ENCODE measurements at places on chromosomes 6 and 20.
A peak's percentile ranks its signal among the peaks of the same experiment; 100 is the strongest.

DNA sequence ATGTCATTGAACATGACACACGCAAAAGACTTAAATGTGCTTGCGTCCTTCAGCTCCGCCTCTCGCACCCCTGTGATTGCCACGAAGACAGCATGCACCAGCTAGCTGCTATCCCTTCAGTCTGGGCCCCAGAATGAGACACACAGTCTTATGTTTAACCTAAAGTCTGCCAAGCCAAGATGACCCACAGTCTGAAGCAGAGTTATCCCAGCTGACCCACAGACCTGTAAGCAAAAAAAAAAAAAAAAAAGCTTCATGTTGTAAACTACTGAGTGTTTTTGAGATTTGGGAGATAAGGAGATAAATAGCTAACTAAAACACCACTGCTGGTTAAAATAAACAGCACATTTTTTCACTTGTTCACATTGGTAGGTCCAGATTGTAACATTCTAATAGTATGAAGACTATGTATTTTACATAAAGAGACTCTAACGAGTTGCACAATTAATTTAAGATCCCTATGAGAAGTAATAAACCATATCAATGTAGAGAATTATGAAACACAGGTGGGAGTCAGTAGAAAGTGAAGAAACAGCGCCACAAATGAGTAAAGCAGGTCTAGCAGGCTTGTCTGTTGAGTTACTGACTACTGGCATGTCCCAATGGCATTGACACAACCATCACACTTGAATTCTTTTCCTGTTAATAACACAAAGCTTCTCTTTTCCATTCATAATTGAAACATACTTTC lies 47.4 kb upstream of the CCDC28A start:
- no peak for DNase-seq

- no peak for DNase-seq
Measured at GRCh38 chr20:36624068-36624943, 18.7 kb downstream of the RAB5IF start.

- DNase-seq: no peak
Measured at GRCh38 chr6:34964564-34964963, 75.5 kb downstream of the ANKS1A start.

GRCh38 chr20:64115171-64115911 lies 8.0 kb upstream of the NPBWR2 start:
- DNase-seq: no peak

- no peak for DNase-seq
Measured at GRCh38 chr6:166027761-166028160, 139.9 kb downstream of the TBXT start.

DNA sequence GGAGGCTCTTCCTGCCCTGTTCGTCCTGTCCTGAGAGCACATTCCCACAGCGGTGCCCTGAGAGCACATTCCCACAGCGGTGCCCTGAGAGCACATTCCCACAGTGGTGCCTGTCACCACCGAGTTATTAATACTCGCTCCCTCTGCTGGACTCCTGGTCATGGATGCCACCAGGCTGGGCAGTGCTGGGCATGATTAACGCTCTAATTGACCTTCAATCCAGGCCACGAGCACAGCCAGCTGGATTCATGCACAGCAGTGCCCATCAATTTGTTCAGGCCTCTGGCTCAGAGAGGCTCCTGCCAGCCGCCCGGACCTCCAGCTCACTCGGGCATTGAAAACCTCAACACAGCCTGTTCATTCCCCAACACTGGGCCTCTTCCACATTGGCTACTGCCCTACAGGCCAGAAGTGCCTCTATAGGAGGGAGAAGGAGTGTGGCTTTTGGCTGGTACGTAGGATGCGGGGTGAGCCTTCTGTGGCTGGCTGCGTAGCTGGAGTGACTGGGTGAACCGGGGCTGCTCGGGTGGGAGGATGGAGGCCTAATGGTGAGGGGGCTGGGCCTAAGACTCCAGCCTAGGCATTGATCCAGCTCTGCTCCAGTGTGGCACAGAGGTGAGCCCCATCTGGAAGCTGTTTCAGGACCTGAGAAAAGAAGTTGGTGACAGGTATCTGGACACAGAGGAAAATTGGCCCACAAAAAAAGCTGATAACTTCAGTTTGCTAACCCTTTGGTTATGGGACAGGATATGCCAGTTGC lies 9.3 kb downstream of the IP6K3 start:
- DNase-seq: no peak

GRCh38 chr20:35306931-35307517 lies 14.8 kb upstream of the FAM83C start:
- no peak for DNase-seq

GRCh38 chr6:126170978-126171382 lies 168.9 kb upstream of the CENPW start:
- DNase-seq: peak; percentile 19

- DNase-seq: no peak
Measured at GRCh38 chr20:29689411-29690225, 1567.8 kb upstream of the DEFB115 start.

GRCh38 chr20:3909952-3910366 lies 20.8 kb downstream of the PANK2 start:
- DNase-seq: no peak

- DNase-seq: no peak
Measured at GRCh38 chr6:11876934-11877433, 98.4 kb upstream of the ADTRP start.

DNA sequence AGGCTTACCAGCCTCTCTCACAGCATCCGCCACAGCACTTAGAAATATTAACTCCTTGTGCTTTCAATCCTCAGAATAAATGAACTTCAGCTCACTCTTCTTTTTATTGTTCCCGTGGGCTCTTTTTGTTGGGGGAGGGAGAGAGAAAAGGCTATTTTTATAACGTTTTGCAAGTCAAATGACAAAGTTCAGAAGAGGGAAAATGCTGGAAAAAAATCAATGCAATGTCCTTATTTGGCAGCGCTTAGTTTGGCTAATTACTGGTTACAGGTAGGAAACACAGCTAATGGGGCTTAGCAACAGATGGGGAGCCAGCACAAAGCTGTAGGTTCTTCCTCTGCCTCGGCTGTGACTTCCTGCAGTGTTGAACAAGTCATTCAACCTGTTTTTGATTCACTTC lies 1067.0 kb upstream of the MAP3K7 start:
- DNase-seq: no peak

DNA sequence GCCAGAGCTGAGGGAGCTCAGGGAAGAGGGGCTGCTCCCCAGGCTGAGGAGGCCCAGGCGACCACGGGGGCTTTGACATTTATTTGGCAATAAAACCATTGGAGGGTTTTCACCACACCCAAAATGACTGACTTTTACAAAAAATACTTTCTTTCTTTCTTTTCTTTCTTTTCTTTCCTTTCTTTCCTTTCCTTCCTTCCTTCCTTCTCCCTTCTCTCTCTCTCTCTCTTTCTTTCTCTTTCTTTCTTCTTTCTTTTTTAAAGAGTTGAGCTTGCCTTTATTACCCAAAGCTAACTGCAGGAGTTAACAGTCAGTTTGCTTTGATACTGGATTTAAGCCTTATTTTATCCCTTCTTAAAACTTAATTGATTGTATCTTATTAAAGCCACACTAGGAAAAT lies 17.2 kb downstream of the SNX9 start:
- DNase-seq: no peak

- DNase-seq: no peak
Measured at GRCh38 chr6:137520520-137520919, 26.3 kb upstream of the OLIG3 start.

DNA sequence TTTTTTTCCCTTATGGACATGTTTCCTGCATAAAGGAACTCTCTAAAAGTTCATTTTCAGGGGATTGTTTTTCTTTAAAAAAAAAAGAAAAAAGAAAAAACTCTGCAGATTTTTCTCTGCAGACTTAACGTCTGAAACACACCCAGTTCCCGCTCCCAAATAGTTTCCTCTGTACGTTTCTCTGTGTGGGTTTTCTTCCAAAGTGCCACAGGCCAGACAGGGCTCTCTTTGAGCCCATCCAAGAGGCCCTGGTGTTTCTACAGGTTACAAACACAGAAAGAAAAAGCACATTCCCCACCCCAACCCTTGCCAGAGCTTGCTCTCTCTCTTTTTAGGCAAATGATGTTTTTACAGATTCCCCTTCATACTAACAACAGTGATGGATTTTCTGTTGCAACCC lies 258.6 kb downstream of the FNDC1 start:
- no peak for DNase-seq

- no peak for DNase-seq
Measured at GRCh38 chr6:136103763-136104311, 146.3 kb downstream of the MTFR2 start.

DNA sequence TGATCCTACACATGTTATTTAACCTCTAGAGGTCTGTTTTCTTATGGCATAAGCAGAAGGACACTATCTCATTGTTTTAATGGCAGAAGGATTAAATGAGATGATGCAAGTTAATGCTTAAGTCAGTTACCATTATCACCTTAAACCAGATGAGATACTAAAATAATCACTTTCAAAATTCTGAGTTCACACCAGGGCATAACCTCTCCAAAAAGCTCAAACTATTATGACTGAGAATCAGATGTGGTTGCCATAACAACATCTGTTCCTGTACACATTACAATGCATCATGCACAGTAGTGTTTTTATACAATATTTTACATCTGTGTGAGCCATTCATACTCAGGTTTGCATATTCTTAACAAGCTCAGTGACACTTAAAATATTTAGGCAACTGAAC lies 10.2 kb downstream of the ADNP start:
- no peak for DNase-seq

DNA sequence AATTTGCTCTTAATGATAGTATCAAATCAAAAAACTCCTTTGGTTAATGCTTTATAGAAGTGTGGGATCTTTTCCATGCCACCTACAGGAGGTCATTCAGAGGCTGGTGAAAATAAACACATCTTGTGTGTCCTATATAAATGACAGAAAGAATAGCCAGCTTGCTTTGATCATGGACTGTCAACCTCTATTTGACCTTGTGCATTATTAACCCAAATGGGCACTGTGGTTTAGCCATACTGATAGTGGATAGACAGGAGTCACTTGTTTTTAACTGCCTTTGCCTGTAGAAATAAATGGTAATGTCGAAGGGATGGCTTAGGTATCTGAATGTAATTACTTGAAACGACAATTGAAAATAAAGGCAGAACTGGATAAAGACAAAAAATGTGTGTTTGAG lies 123.8 kb downstream of the CDKAL1 start:
- DNase-seq: no peak

- DNase-seq: no peak
Measured at GRCh38 chr6:144955859-144956258, 670.7 kb downstream of the UTRN start.

- DNase-seq: no peak
Measured at GRCh38 chr6:12186528-12186927, 103.6 kb upstream of the EDN1 start.

GRCh38 chr6:30311101-30311500 lies 15.6 kb upstream of the TRIM39 start:
- DNase-seq: no peak

- no peak for DNase-seq
Measured at GRCh38 chr6:133257545-133258105, 16.5 kb downstream of the EYA4 start.

GRCh38 chr6:122800906-122801305 lies 11.8 kb downstream of the SMPDL3A start:
- no peak for DNase-seq

- DNase-seq: no peak
Measured at GRCh38 chr20:58073945-58074856, 154.3 kb downstream of the ANKRD60 start.

DNA sequence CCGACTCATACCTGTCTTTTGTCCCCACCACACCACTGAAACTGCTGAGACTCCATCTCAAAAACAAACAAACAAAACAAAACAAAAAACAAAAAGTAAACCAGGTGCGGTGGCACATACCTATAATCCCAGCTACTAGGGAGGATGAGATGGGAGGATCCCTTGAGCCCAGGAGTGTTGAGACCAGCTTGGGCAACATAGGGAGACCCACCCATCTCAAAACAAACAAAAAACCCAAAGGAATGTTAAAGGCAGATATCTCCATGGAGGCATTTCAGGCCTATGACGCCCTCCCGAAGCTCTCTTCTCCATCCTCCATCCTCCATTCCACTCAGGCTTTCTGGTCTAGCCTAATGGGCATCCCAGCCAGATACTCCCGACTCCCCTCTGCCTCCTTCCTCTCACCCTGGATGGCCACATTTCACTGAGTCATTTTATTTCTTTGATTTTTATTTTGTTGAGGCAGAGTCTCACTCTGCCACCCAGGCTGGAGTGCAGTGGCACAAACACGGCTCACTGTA lies 3.2 kb upstream of the SLC4A11 start:
- no peak for DNase-seq

DNA sequence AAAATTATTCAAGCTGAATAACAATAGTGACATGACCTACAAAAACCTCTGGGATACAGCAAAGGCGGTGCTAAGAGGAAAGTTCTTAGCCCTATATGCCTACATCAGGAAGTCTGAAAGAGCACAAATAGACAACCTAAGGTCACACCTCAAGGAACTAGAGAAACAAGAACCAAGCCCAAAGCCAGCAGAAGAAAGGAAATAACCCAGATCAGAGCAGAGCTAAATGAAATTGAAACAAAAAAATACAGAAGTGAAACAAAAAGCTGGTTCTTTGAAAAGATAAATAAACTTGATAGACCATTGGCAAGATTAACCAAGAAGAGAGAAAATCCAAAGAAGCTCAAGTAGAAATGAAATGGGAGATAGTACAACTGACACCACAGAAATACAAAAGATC lies 47.6 kb upstream of the NOTCH4 start:
- no peak for DNase-seq

- DNase-seq: no peak
Measured at GRCh38 chr6:106287215-106287614, 38.3 kb downstream of the ATG5 start.

GRCh38 chr6:34145161-34146020 lies 496 bp downstream of the GRM4 start:
- DNase-seq: no peak

DNA sequence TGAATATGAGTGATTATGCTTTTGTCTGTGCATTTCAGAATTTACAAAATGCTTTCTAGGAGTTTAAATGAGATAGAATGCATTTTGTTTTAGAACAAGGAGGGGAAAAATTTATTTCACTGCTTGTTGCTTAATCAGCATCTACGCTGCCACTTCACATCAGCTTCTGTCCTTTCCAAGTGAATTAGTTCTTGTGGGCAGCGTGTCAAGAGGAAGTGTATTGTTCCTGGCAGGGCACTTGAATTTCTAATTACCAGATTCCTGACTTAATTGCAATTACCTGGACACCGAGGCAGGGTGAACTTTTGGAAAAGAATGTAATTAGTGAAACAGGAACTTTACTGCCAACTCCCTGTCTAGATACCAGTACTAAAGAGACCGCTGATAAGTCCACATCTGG lies 263.5 kb downstream of the TMEM242 start:
- DNase-seq: no peak

- DNase-seq: no peak
Measured at GRCh38 chr6:22917344-22917743, 348.0 kb downstream of the HDGFL1 start.

GRCh38 chr6:165002358-165002757 lies 307.0 kb downstream of the C6orf118 start:
- no peak for DNase-seq
